Progenitor cell of endocrine pancreas (in vitro differentiated cells): ENCODE measurements at places on chromosomes 5 and 9. TPM values are rescaled to one million over a fixed set of nuclear protein-coding genes. Genes with fewer than 3 reads are reported as not detected.

Gene CCDC187
- total RNA-seq, result 1.2 and 1.4 TPM in 2 replicates

Gene CCDC183
- 9.0 and 9.5 TPM in 2 replicates for total RNA-seq

Gene ITGA2
- total RNA-seq, result 5.1 and 6.6 TPM in 2 replicates

Gene CHSY3
- 0.84 and 1.3 TPM in 2 replicates for total RNA-seq

Gene MELK
- total RNA-seq, result 24.0 and 27.9 TPM in 2 replicates

Gene SLC6A18
- total RNA-seq, result not detected in 2 replicates

Gene PTGDS
- not detected in 2 replicates for total RNA-seq

Gene SEMA5A
- 4.0 and 4.3 TPM in 2 replicates for total RNA-seq

Gene SPZ1
- total RNA-seq, result not detected in 2 replicates

Gene MRPS30
- 50.3 and 52.9 TPM in 2 replicates for total RNA-seq

Gene RORB
- total RNA-seq, result 0.07 TPM in 1 of 2 replicates, not detected in the other

Gene AK1
- total RNA-seq, result 46.2 and 46.5 TPM in 2 replicates

DNA sequence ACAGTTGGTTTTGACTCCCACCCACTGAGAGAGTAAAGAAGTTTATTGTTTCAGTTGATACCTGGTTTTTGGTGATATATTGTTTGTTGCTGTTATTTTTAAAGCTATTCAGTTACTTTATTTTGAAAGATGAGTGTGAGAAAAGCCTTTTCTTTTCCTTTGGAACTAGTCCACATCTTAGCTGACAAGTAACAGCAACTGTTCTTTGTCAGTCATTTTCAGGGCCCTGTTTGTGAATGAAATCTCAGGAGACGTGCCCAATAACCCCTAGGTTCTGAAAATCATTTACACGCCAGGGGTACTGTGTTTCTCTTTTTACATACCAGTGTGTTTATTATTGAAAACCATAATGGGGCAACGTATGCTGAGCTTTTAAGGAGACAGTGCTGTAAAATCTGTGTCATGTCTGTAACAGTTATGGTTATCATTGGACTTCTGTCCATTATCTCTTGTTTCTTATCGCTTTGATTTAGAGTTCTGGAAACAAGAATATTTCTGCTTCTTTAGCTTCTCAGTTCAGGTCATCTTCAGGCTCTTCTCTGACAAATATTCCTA is 75.0 kb downstream of the LIX1 start:
- no peaks in the 10 kb centered on the region for H3K36me3 ChIP-seq
- DNase-seq, result no peak
- peak overlapping the region; percentile 4 for H3K27ac ChIP-seq

- no peaks in the 10 kb centered on the region for H3K27me3 ChIP-seq
- no peak overlapping the region for H3K4me3 ChIP-seq
- DNase-seq, result no peak
- H3K4me1 ChIP-seq, result no peaks in the 10 kb centered on the region
- H3K27ac ChIP-seq, result no peak overlapping the region
Measured at GRCh38 chr9:79089054-79089560, 482.7 kb upstream of the TLE4 start.

DNA sequence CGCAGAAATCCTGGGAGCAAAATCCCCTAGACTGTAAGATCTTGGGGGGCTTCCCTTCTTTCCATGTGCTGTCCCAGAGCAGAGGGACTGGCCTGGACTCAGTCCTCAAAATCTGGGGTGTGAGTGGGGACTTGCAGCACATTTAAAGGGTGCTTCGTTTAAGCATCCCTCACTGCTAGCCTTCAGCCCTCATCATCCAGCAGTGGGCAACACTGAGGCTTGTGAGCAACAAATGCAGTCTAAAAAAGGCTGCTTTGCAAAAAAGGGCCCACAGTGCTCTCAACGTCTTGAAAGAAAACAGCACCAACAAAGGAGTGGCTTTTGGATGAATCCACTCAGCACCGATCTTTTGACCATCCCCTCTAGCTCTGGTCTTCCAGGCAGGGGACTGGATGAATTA is 128.3 kb upstream of the TBC1D2 start:
- H3K27me3 ChIP-seq, result no peaks in the 10 kb centered on the region
- H3K36me3 ChIP-seq, result no peaks in the 10 kb centered on the region
- no peak for DNase-seq
- H3K4me3 ChIP-seq, result no peak overlapping the region
- H3K27ac ChIP-seq, result no peak overlapping the region

GRCh38 chr9:94576131-94576530 is 17.5 kb downstream of the FBP2 start:
- no peaks in the 10 kb centered on the region for H3K36me3 ChIP-seq
- H3K4me3 ChIP-seq, result no peak overlapping the region
- peaks cover 10% of the 10 kb centered on the region for H3K27me3 ChIP-seq
- no peak overlapping the region for H3K27ac ChIP-seq

GRCh38 chr9:31045810-31046209 is 1338.6 kb upstream of the ACO1 start:
- no peak for DNase-seq
- no peaks in the 10 kb centered on the region for H3K27me3 ChIP-seq
- H3K27ac ChIP-seq, result no peak overlapping the region
- H3K4me1 ChIP-seq, result peaks cover 9% of the 10 kb centered on the region

DNA sequence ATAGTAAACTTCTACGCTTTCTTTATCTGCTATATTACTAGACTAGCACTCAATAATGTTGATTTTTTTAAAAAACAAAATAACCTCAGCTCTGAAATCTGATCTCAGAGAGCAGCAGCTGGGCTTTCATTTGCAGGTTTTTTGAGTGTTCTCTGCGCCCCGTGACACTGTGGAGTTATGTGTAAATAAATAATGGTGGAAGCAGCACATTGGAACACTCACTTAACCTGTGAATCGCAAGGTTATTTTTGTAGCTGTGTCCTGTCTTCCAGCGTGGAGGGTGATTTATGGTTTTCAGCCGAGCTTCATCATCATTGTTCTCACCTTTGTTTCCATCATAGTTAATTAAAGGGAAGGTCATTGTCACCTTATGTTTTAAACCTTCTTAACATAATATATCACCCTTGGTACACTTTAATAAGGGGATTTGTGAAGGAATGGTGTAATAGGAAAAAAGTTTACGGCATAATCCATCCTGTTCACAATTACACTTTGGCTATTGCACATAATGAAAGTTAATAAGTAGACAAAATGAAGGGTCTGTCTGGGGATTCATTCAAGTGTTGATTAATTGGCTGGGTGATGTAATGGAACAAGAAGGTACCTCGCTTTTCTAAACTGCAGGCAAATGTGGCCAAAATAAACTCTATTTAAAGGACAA is 493.3 kb upstream of the ADAMTS16 start:
- DNase-seq, result no peak
- no peak overlapping the region for H3K27ac ChIP-seq
- no peak overlapping the region for H3K4me3 ChIP-seq
- H3K4me1 ChIP-seq, result peaks cover 8% of the 10 kb centered on the region
- H3K27me3 ChIP-seq, result peaks cover 7% of the 10 kb centered on the region

DNA sequence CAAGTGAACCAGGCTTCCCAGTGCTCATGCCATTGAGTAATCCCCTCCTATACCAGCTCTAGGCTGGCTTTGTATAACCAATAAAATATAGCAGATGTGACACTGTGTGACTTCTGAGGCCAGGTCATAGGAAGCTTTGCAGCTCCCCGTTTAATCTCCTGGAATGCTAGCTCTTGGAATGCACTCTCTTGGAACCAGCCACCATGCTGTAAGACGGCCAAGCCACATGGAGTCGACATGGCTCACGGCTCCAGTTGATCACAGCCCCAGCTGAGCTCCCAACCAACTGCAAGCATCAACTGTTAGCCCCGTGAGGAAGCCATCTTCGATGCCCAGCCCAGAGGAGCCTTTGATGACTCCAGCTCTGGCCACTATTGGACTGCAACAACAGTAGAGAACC is 74.5 kb downstream of the SH3TC2 start:
- H3K27ac ChIP-seq, result no peak overlapping the region
- H3K27me3 ChIP-seq, result peaks cover 2% of the 10 kb centered on the region
- DNase-seq, result no peak
- peaks cover 5% of the 10 kb centered on the region for H3K4me1 ChIP-seq
- H3K36me3 ChIP-seq, result no peaks in the 10 kb centered on the region

DNA sequence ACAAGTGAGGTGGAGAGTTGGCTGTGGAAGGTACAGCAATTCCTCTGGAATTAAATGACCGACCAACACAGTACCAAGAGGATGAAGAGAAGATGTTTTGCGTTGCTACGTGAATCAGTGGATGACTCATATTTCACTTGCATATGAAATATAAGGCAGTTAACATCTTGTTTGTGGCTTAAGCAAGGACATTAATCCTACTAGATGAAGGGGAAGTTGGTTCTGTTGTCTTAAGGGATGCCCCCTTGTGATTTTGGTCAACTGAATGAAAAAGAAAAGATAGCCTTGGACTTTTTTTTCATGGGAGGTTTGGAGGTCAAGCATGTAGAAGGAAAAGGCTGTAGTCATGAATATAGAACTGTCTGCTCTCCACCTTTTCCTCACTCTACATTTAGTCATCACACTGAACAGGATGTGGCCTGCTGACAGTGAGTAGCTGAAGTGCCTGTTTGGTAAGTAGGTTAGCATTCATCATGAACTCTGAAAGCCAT is 33.9 kb downstream of the VLDLR start:
- peaks cover 4% of the 10 kb centered on the region for H3K4me1 ChIP-seq
- H3K36me3 ChIP-seq, result peaks cover 7% of the 10 kb centered on the region
- no peak overlapping the region for H3K27ac ChIP-seq
- H3K27me3 ChIP-seq, result no peaks in the 10 kb centered on the region
- no peak overlapping the region for H3K4me3 ChIP-seq

GRCh38 chr5:28254846-28255245 is 1216.5 kb upstream of the CDH9 start:
- H3K27ac ChIP-seq, result no peak overlapping the region
- H3K36me3 ChIP-seq, result no peaks in the 10 kb centered on the region
- no peak for DNase-seq
- H3K27me3 ChIP-seq, result no peaks in the 10 kb centered on the region
- H3K4me3 ChIP-seq, result no peak overlapping the region

- H3K27me3 ChIP-seq, result no peaks in the 10 kb centered on the region
- no peaks in the 10 kb centered on the region for H3K4me1 ChIP-seq
- peaks cover 5% of the 10 kb centered on the region for H3K36me3 ChIP-seq
- H3K27ac ChIP-seq, result peak overlapping the region; percentile 97
Measured at GRCh38 chr5:37249815-37250164, 614 bp upstream of the CPLANE1 start.

- no peaks in the 10 kb centered on the region for H3K4me1 ChIP-seq
- no peak overlapping the region for H3K27ac ChIP-seq
- H3K36me3 ChIP-seq, result no peaks in the 10 kb centered on the region
- no peaks in the 10 kb centered on the region for H3K27me3 ChIP-seq
- no peak overlapping the region for H3K4me3 ChIP-seq
Measured at GRCh38 chr9:80538976-80539375, 967.2 kb downstream of the TLE4 start.

- no peak overlapping the region for H3K4me3 ChIP-seq
- H3K36me3 ChIP-seq, result no peaks in the 10 kb centered on the region
- H3K4me1 ChIP-seq, result peaks cover 4% of the 10 kb centered on the region
- no peak for DNase-seq
- H3K27me3 ChIP-seq, result peaks cover 21% of the 10 kb centered on the region
Measured at GRCh38 chr5:6704361-6704851, 8.8 kb upstream of the TENT4A start.

- no peaks in the 10 kb centered on the region for H3K4me1 ChIP-seq
- no peaks in the 10 kb centered on the region for H3K27me3 ChIP-seq
- H3K36me3 ChIP-seq, result peaks cover 17% of the 10 kb centered on the region
- no peak overlapping the region for H3K4me3 ChIP-seq
Measured at GRCh38 chr9:124894741-124895170, 32.8 kb downstream of the ARPC5L start.

DNA sequence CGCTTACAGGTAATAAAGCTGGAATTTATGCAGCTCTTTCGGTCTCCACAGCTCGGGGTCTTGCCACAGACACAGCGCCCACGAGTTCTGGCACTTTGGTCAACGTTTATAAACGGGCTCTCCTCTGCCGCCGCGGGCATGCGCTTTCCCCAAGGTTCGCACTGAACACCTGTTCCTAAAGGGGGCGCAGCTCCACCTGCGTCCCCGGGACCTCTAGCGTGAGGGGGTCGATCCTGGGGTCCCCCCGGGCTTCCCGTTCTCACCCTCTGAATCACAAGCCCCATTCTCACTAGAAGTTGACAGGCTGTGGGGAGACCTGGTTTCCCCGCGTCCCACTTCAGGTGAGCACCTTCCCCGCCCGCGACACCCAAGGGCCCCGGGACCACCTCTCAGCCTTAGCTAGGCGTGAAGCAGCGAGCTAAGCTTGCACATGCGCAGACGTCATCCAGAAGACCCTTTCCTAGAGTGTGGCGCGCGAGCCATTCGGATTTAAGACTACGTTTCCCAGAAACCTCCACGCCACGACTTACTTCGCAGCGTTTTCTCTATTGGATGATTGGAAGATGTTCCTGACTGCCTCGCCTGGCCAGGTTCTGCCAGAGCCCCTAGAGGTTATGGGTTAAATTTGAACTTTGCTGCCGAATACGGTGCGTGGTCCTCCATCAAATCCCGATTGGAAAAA is 21.3 kb upstream of the ZNF782 start:
- H3K4me3 ChIP-seq, result peak overlapping the region; percentile 87
- H3K27me3 ChIP-seq, result no peaks in the 10 kb centered on the region
- peak overlapping the region; percentile 93 for H3K27ac ChIP-seq
- DNase-seq, result peak; percentile 77

GRCh38 chr5:132788508-132788907 is 11.5 kb upstream of the SEPTIN8 start:
- no peak overlapping the region for H3K27ac ChIP-seq
- H3K4me1 ChIP-seq, result peaks cover 19% of the 10 kb centered on the region
- no peak for DNase-seq
- no peak overlapping the region for H3K4me3 ChIP-seq
- no peaks in the 10 kb centered on the region for H3K36me3 ChIP-seq

- no peak overlapping the region for H3K27ac ChIP-seq
- peaks cover 9% of the 10 kb centered on the region for H3K4me1 ChIP-seq
- no peaks in the 10 kb centered on the region for H3K36me3 ChIP-seq
- peaks cover 57% of the 10 kb centered on the region for H3K27me3 ChIP-seq
- H3K4me3 ChIP-seq, result no peak overlapping the region
Measured at GRCh38 chr5:175654339-175654738, 3.5 kb upstream of the HRH2 start.

- H3K4me3 ChIP-seq, result peak overlapping the region; percentile 49
- H3K4me1 ChIP-seq, result peaks cover 29% of the 10 kb centered on the region
- no peaks in the 10 kb centered on the region for H3K36me3 ChIP-seq
Measured at GRCh38 chr5:124162767-124163532, 583.5 kb downstream of the ZNF608 start.

GRCh38 chr5:31470608-31471007 is 61.3 kb downstream of the DROSHA start:
- no peak for DNase-seq
- H3K4me3 ChIP-seq, result no peak overlapping the region
- no peaks in the 10 kb centered on the region for H3K4me1 ChIP-seq
- H3K27ac ChIP-seq, result no peak overlapping the region
- peaks cover 23% of the 10 kb centered on the region for H3K36me3 ChIP-seq
- no peaks in the 10 kb centered on the region for H3K27me3 ChIP-seq

- H3K4me3 ChIP-seq, result no peak overlapping the region
- peaks cover 7% of the 10 kb centered on the region for H3K4me1 ChIP-seq
- DNase-seq, result no peak
- no peak overlapping the region for H3K27ac ChIP-seq
- no peaks in the 10 kb centered on the region for H3K27me3 ChIP-seq
- no peaks in the 10 kb centered on the region for H3K36me3 ChIP-seq
Measured at GRCh38 chr9:91163773-91164471, 197.8 kb downstream of the AUH start.

GRCh38 chr9:70569070-70569772 is 154.8 kb upstream of the KLF9 start:
- H3K27ac ChIP-seq, result no peak overlapping the region
- H3K4me1 ChIP-seq, result peaks cover 25% of the 10 kb centered on the region
- H3K36me3 ChIP-seq, result no peaks in the 10 kb centered on the region
- H3K27me3 ChIP-seq, result peaks cover 5% of the 10 kb centered on the region
- DNase-seq, result no peak
- no peak overlapping the region for H3K4me3 ChIP-seq

- H3K27ac ChIP-seq, result no peak overlapping the region
- H3K4me1 ChIP-seq, result peaks cover 16% of the 10 kb centered on the region
- no peak overlapping the region for H3K4me3 ChIP-seq
- DNase-seq, result no peak
Measured at GRCh38 chr5:83281658-83282057, 189.9 kb upstream of the VCAN start.
